Activated CD4-positive, alpha-beta T cell treated with anti-CD3 and anti-CD28 coated beads, Interleukin-2, amount 50 U/mL, for 48 hours (primary cell): ENCODE measurements at places on chromosomes 3 and 15.

DNA sequence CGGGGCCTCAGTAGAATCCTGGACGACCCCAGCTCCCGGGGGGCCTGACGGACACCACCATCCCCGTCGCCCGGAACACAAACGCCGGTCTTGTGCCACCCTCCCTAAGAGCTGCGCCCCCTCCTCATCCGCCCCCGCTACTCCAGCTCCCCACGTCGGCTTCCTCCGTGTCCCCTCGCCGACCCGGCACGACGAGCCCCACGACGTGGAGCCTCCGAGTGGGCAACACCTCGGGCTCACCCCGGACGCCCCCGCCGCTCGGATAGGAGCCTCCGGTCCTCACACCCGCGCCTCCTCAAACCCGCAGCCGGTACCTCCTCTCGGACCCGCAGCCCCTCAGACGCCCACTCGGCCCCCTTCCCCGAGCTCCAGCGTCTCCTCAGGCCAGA lies 525 bp downstream of the NPTN start:
- DNase-seq = peak; percentile 35

DNA sequence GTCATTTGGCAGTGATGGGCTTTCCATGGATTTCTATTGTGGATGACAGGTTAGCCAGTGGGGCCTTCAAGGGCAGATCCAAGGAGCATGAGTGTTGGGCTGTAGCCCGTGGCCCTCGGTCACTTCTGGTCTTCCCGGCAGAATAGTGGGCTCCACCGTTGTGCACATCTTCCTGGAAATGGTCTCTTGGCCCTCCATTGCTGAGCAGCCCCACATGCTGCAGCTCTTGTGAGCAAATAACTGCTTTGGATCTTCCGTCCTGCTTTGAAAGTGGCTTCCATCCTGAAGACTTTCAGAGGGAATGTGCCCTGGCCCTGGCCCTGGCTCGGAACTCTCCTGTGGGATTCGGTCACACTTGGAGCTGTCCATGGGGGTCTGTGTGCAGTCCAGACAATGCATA lies 102.8 kb downstream of the SNRPN start:
- no peak for DNase-seq

GRCh38 chr3:192570315-192570714 lies 157.0 kb downstream of the FGF12 start:
- no peak for DNase-seq

DNA sequence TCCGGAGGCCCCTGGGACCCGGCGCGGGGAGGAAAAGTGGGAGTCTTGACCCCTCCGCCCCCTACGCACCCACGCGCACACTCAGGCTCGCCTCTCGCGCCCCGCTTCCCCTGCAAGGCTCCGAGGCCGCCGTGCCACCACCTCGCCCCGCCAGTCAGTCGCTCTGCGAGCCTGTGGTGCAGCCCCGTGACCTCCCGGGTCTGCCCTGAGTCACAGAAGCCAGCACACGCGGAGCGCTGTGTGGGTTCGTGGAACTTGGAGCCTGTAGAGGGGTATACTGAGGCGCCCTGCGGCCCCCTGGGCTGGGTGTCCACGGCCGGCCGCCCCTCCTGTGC lies 380 bp upstream of the ALS2CL start:
- DNase-seq = peak; percentile 37

- DNase-seq = no peak
These were observed 43.7 kb upstream of the MCF2L2 start for GRCh38 chr3:183472155-183472554.

DNA sequence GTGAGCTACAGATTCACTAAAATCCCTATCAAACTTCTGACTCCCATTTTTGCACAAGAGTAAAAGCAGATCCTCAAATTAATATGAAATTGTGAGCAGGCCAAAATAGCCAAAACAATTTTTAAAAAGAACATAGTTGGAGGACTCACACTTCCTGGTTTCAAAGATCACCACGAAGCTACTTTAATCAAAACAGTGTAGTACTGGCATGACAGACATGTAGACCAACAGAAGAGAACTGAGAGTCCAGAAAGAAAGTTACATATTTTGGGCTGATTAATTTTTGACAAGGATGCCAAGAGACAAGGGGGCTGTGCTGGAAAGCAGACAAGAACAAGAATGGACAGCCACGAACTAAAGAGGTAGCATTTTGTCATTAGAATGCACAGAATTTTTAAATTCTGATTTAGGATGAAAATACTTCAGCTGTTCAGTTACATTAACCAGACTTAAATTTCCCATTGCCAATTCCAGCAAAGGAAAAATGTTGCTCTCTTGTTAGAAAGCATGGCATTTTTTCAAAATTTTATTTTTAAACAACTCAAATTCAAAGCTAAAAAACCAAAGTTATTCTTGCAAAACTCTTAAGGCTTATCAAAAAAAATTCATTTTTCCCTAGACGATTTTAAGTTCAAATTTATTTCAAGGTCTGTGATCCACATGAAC lies 14.0 kb downstream of the RYK start:
- no peak for DNase-seq
